ENCODE measurements at places on chromosomes 13 and 19.
A peak's percentile ranks its signal among the peaks of the same experiment; 100 is the strongest.

GRCh38 chr13:111554539-111555267, 234.3 kb downstream of the TEX29 start:
- DNase-seq, result no peak

DNA sequence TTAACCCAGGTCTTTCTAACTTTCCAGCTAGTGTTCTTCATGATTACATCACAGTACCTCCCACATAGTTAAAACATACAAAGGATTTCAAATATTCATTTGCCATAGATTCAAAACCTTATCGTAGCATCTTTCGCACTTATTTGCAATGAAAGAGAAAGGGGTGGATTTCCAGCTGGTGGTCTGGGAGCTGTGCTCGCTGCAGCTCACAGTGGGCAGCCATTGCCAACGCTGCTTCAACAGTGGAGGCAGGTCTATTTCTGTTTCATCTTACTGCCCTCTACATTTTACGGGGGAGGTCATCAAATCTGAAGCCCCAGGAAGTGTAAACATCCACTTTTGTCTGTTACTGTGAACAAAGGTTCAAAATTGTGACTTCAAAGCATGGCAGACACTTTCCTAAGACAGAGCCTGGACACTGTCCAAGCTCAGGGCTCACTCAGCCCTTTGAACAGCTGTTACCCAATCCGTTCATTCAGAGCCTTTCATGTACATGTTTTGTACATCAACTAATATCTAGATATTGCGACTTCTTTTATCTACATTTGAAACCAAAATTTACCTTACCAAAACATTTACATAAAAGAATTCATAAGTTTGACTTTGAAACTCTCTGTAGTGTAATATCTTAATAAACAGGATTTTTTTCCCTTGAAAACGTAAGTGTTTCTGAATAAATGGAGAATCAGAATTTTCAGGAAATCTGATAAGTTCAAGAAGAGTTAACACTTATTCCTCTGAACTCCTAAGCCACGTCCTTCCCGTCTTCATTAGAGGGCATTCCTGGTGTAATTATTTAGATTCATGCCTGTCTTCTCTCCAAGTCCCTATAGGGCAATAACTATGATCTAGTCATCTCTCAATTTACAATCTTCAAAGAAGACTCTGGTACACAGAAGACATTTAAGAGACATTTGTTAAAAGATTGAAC, 25.1 kb downstream of the STARD13 start:
- no peak for DNase-seq

GRCh38 chr13:97497400-97497799, 63.4 kb downstream of the RAP2A start:
- no peak for DNase-seq

GRCh38 chr19:13848798-13849676, 27.9 kb upstream of the NANOS3 start:
- DNase-seq, result no peak

DNA sequence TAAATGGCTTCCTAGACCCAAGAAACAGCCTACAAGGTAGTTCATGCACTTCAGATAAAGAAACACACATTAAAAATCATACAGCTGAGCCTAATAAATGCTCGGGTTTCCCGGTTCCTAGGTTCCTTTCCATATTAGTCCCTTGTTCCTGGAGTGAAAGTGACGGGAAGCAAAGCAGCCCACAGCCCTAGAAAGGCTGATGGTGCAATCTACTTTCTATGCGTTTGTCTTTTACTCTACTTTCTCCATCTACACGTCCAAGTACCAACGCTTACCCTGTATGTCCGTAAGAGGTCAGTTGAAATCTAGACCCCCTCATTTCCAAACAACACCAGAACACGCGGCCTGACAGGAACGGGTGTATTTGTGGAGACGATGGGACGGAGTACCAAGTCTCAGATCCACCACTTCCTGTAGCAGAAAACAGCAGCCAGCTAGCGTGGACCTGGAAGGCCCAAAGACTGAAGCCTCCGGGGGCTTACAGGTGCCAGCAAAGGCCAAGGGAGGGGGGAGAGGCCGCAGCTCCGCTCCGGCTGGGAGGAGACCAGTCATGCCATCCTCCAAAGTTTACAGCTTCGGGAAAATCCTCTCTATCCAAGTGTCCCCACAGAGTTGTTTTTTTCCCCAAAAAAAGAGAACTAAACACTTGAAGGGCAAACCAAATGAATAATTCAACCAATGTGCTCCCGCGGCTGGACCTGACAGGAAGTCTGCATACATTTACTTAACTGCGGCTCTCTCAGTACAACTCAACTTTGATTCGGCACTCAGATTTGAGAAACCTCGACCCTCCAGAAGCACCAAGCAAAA, 34.1 kb downstream of the STK24 start:
- no peak for DNase-seq

GRCh38 chr13:76890021-76890420, 3.8 kb upstream of the KCTD12 start:
- no peak for DNase-seq

GRCh38 chr19:4591320-4591719, 31.8 kb upstream of the SEMA6B start:
- DNase-seq, result no peak

DNA sequence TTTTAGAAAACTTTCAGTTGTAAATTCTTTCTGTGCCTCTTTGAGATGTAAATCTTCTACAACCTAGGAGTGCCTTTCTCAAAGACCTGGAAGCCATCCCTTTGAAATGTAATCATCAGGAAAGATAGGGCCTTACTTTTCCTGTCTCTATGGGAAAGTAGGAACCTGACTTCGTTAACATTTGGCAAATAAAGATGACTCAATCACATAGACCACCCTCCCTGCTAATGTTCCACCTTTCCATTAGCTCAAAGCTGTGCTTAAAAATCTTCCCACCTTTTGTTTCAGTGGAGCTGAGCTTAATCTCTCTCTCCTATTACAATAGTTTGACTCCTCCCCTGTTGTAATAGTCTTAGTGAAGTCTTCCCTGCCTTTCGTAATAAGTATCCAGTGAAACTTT, 247.7 kb downstream of the OLFM4 start:
- no peak for DNase-seq

- no peak for DNase-seq
Observed at GRCh38 chr19:28420811-28421550, 792.0 kb downstream of the UQCRFS1 start.

- DNase-seq, result peak; percentile 56
Observed at GRCh38 chr13:112903606-112904195, 65.3 kb upstream of the MCF2L start.

DNA sequence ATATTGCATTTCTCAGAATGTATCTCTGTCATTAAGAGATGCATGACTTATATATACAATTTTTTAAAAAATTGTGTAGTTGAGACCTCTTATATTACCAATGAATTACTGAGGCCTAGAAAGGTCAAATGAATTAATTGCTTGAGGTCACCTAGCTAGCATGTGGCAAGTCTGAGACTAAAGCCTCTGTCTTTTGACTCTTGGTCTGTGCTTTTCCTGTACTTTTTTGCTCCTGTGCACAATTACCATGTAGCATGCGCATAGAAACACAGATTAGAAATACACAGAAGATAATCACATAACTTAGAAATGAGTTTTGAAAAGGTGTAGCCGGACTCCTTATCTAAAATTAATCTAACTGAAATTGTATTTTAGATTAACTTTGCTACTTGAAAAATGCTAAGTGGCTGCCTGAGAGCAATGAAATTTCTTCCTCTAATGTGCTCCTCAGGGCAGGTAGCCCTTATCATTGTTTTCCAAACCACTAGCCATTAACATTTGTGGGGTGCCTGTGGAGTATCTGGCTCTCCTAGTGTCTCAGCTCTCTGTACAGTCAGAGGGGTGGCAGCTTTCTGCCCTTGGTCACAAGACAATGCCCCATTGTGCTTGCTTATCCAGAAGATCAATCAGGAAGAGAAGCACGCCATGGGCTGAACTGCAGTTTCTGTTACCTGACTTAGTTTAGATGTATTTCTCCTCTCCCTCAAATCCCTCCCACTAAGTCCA, 119.6 kb downstream of the RFC3 start:
- DNase-seq, result no peak

DNA sequence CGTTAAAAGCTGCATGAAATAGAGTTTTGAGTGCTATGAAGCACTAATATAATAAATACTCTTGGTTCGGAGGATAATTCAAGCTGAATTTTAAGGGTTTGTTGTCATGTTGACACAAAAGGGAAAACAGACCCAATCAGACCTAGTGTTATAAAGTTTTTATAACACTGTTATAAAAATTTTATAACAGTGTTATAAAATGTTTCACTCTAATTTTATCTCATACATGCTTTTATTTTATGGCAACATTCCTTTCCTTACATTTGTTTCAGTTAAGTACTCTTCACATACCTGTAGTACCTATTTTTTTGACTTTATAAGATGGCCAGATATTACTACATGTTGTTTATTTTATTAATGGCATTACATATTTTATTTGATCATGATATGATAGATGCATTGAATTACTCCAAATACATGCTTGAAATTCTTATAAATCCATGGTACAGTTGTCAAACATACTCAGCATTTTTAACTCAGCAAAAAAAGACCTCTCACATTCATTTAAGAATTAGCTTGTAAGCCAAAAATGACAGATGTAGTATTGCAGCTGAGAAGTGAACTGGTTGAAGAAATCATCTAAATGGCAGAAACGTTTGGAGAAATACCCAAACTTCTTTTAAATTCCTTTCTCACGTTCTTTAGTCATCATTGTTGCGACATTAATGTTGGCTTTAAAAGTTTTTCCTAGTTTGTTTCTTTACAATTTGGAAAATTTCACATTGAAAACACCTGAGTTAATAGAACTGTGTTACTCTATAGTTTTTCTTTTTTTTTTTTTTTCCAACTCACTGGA, 104.5 kb downstream of the PIBF1 start:
- no peak for DNase-seq
